NCI-H2081 (cell line): ENCODE measurements at places on chromosomes 7 and 10.

DNA sequence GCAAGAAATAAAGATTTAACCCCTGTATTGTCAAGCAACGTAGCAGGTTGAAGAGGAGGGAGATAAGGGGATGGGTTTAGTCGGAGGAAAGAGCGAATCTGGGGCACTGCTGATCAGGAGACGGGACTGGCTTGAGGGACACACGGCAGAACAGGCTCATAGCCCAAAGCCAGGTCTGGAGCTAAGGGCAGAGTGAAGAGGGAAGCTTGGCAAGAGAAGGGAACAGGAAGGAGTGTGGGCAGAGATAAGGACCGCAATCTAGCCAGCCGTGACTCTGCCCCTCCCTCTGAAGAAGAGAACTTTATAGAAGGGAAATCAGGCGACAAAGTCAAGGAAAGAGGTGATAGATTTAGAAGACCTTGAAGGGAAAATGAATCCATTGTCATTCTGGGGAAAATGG is 67.6 kb downstream of the CAV1 start:
- no peak for DNase-seq

DNA sequence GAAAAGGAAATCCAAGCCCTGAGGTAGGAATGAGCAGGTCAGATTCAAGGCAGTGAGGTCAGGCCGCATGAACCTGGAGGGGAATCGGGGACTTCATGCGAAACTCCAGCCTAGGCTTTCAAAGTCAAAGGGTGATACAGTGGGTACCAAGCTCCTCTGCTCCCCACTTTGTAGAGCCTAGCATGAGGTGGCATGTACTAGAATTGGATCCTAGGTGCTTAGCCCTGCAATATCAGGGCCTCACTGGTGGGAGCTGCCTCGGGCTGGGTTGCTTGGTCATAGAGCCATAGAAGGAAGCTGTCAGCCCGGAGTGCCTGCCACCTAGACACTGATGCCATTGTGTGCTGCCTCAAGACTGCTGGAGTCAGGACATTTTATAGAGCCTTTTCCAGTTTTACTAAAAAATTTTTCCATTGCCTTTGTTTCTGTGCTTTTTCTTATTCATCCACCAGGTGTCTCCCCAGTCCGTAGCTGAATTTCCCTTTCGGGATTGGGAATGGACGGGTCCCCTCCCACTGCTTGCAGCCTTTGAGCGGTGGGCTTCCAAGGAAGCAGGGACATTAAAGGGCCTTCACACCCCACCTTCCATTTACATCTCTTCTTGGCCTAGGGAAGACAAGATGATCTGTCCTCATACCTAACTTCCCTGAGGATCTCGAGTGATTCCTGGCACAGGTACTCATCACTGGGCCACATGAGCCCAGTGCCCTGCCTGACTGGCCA is 5.5 kb upstream of the LZTS2 start:
- DNase-seq = no peak

DNA sequence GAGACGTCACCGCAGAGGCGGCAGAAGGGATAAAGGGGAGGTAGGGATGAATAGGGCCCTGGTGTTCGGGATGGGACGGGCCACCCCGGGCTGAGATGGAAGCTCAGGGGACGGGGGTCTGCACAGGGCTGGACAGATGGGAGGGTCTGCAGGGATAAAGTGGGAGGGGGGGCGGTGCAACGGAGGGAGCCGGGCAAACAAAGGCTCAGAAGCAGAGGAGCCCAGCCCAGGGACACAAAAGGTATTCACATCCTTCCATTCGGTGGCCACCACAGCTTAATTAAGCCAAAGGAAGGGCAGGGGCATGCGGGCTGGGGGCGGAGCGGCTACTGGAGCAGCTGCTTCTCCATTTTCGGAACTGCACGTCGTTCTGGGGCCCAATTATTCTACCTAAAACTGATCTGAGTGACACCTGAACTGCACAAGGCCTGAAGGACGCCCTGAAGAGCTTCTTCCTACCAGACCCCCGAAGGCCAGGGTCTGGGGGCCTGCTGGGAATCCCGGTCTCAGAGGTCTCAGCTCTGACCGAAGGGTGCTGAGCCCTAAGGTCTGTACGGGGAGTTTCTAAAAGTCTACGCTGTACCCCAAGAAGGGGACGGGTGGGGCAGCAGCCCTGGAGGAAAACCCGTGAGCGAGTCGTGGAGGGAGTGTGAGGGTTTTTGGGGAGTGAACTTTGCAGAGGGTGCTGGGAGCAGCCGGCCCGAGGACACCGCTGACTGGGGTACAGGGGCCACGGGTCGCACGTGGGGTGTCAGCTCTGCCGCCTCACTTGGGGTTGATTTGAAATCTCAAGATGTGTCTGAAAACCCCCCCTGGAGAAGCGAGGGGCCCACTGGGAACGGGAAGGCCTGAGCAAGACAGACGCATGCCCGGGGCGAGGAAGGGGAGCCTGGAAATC is 334.8 kb downstream of the DNAJB6 start:
- DNase-seq = no peak

DNA sequence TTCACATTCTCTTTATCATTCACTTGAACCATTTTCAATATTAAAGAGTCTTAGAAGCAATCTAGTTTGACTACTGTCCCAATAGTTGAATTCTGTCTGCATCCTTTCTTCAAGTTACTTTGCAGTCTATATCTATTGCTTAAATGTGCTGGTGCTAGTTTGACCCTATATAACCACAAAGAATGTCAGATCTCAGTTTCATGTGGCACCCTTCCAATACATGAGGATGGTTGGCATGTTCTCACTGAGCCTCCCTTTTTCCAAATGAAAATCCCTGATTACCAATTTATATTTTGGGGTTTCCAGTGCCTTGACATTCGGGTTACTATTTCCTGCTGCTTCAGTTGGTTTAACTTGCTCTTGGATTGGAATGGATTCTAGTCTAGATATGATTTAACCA is 292.7 kb downstream of the EXOC4 start:
- DNase-seq = no peak

DNA sequence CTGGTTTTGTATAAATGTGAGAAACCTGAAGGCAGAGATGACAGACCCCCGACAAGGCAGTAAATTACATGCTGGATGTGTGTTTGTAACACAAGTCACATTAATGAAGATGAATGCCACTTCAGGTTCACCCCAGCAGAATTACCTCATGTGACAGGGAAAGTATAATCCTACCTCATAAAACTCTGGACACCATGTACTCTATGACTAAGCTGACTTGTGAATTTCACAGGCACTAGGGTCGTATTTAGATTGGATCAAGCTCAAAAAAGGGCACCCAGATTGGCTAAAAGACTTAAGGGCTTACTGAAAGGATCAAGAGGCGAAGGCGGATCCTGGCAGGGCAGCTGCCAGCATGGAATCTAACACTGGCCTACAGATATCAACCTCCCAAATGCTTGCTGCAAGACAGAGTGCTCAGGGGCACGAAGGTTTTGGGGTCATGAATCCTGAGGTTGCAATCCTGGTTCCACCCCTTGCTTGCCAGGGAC is 161.4 kb downstream of the PIP4K2A start:
- no peak for DNase-seq

GRCh38 chr7:5541087-5541992 is 117.7 kb upstream of the TNRC18 start:
- no peak for DNase-seq

GRCh38 chr7:90835861-90836260 is 239.7 kb downstream of the CDK14 start:
- no peak for DNase-seq

- no peak for DNase-seq
These were observed 90.1 kb upstream of the ATP6V0A4 start for GRCh38 chr7:138887872-138888656.

- DNase-seq = peak; percentile 77
These were observed 449.2 kb downstream of the IPMK start for GRCh38 chr10:57818522-57818921.

GRCh38 chr10:104143829-104144228 is 21.9 kb downstream of the SFR1 start:
- no peak for DNase-seq

DNA sequence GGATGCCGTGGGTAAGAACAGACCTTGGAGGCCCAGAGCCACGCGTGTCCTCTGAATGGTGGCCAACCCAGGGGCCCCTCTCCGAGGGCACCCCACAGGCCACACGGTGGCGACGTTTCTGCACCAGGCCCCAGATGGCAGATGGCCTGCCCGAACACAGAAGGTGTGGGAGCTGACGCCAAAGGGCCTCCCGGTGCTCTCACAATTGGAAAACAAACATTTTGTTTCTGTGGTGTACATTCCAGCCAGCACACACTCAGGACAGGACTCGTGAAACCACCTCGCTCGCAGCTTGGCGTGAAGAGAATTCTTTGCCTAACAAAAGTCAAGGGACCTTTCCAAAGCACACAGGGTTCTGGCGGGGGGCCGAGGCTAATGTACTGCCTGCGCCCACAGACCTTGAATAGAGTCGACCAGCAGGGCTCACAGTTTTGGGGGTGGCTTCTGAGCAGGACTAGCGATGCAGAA is 112.1 kb downstream of the FAM53B start:
- peak; percentile 71 for DNase-seq

GRCh38 chr10:45241865-45242520 is 73.4 kb downstream of the OR13A1 start:
- DNase-seq = no peak

DNA sequence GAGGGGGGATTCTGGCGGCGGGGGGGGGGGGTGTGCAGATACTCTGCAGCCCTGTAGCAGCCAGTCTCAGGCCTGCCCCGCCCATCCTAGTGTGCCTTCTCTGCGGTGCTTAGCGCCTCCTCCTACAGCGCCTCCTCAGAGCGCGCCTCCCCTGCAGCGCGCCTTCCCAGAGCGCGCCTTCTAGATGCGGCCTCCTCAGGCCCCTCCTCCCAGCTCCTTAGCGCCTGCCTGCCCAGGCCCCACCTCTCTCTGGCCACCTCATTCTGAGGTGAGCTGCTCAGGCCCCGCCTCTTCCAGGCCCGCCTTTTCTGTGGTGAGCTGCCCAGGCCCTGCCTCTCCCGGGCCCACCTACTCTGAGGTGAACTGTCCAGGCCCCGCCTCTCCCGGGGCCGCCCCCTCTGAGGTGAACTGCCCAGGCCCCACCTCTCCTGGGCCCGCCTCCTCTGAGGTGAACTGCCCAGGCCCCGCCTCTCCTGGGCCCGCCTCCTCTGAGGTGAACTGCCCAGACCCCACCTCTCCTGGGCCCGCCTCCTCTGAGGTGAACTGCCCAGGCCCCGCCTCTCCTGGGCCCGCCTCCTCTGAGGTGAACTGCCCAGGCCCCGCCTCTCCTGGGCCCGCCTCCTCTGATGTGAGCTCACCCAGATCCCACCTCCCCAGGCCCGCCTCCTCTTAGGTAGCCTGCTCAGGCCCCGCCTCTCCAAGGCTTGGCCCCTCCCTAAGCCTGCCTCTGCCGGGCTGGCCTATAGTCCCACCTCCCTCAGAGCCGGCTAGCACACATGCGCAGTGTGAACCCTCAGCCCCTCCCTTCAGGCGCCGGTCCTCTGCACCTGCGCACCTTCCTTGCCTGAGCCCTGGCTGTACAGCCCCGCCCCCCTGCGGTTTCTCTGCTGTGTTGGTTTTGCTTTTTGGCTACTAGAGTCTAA is 2.1 kb upstream of the SGCE start:
- DNase-seq = peak; percentile 99

DNA sequence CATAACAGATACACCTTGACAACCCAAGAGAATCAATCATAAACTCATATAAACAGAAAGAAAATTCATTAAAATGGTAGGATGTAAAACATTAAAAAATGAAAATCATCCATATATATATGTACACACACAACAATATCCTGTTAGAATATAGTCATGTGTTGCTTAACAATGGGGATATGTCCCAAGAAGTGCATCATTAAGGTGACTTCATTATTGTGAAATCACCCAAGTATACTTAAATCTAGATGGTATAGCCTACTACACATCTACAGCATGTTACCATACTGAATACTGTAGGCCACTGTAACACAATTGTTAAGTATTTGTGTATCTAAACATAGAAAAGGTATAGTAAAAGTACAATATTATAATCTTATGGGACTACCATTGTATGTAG is 115.8 kb upstream of the TMEM168 start:
- no peak for DNase-seq

DNA sequence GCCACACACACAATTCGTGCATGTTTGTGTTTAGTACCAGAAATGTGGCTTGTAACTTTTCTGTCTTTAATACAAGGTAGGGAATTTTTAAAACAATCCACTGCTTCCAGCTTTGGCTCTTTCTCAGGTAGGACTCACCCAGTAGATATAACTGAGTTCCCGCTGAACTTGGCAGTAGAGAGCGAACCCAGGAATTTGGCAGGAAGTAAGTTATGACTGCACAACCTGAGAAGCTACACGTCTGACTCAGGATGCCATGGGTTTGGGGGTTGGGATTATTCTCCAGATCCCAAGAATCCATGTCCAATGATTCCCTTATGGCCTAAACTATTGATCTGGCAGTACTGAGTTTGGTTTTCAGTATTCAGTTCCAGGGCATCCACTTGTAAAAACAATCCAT is 499.7 kb downstream of the CALN1 start:
- no peak for DNase-seq

- DNase-seq = no peak
These were observed 3.2 kb downstream of the BEND7 start for GRCh38 chr10:13525663-13526062.

DNA sequence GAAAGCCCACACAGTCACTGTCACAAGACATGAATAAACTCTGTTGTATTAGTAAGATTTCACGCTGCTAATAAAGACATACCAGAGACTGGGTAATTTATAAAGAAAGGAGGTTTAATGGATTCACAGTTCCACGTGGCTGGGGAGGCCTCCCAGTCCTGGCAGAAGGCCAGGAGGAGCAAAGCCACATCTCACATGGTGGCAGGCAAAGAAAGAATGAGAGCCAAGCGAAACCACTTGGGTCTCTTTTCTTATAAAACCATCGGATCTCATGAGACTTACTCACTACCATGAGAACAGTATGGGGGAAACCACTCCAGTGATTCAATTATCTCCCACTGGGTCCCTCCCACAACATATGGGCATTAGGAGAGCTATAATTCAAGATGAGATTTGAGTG is 110.2 kb downstream of the ST8SIA6 start:
- no peak for DNase-seq

- no peak for DNase-seq
These were observed 17.8 kb upstream of the CCNJ start for GRCh38 chr10:96025566-96025965.

- DNase-seq = no peak
These were observed 6.5 kb downstream of the SAP25 start for GRCh38 chr7:100567031-100567730.

DNA sequence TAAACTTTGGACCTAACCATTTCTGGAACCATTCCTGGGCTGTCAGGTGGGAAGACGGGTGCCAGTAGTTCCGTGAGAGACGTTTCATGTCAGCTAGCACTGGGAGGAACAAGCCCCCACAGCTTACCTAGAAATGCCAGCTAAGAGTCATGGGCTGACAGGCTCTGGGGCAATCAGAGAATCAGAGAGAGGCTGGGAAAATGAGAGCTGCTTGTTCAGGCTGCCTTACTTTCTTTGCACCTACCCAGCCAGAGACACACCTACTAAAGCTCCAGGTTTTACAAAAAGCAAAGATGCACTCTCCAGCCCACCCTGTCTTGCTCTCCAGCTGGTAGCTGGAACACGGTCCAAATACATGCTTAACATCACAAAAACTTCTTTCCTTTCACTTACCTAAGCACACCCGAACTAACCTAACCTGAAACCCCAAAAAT is 688 bp downstream of the PTN start:
- no peak for DNase-seq
